ENCODE measurements at places on chromosomes 11 and 22. TPM values are rescaled to one million over a fixed set of nuclear protein-coding genes. Genes with fewer than 3 reads are reported as not detected.

GRCh38 chr11:123174196-123175183, 20.6 kb downstream of the CLMP start:
- DNase-seq: no peak

- no peak for DNase-seq
Observed at GRCh38 chr11:116231543-116231942, 541.2 kb downstream of the BUD13 start.

GRCh38 chr22:44914026-44914721, 95.6 kb downstream of the PHF21B start:
- no peak for DNase-seq

DNA sequence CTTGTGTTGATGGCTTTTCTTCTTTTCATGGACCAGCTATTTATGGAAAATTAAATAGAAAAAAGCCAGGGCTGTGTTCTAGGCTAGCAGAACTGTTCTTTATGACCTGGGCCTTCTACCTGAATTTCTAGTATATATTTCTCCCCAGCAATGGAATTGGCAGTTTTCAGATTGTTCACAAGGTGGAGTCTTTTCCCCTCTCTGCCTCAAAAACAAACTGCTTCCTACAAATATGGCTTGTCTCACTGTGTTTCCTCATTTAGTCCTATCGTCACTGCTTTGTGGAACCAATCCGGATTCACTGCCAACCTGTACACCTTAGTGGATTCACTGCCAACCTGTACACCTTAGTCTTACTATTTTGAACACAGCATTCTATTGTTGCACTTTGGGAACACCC, 5.0 kb upstream of the APOL5 start:
- no peak for DNase-seq

DNA sequence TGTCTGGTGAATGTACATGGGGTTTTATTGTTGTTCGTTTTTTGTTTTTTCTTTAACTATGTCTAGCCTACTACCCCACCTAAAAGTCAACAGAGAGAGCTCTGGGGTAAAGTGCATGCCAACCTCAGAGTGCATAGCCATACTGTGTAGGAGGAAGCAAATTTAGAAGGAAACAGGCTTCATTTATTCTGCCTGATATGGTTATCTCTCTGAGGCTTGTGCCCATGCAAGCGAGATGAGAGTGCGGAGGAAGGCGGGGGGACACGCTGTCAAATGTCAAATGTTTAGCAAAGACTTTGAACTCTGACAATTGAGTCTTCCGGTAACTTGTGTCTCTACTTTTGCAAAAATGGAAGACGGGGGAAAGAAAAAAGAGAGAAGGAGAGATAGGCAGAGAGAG, 295.5 kb downstream of the ETS1 start:
- DNase-seq: peak; percentile 6

GRCh38 chr22:42414565-42415303, 17.5 kb downstream of the NFAM1 start:
- no peak for DNase-seq

GRCh38 chr11:18312012-18312411, 9.9 kb downstream of the HPS5 start:
- DNase-seq: no peak

DNA sequence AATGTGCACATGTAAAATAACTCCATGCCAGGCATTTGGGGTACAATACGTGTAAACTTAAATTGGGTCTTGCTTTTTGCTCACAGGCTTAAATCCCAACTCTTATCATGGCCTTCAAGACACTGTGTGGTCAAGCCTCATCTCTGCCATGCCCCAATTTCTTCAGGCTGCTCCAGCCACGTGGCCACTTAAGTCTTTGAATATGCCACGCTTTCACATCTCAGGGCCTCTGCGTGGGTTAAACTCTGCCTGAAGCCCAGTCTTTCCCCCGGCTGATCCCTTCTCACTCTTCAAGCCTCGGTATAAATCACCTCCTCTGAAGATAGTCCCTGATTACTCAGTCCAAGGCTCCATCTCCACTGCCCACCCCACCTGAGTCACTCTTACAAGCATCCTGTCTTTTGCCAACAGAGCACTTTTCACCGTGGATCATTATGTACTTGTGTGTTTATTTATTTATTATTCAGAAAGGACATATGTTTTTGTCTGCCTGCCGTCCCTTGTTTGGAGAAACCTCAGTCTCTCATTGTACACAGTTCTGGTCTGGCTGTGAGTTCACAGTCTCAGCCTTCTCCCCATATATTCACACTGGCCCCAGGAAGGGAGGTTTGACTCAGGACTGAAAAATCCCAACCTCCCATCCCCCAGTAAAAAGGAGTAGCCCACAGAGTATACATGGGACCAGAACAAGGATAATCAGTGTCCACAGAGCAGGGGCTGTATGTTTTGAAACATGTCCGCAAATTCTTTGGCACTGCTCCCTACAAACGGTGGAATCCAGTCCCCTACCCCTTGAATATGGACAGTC, 344.7 kb downstream of the MN1 start:
- DNase-seq: no peak

- DNase-seq: no peak
Observed at GRCh38 chr22:41745968-41746367, 46.7 kb downstream of the MEI1 start.

DNA sequence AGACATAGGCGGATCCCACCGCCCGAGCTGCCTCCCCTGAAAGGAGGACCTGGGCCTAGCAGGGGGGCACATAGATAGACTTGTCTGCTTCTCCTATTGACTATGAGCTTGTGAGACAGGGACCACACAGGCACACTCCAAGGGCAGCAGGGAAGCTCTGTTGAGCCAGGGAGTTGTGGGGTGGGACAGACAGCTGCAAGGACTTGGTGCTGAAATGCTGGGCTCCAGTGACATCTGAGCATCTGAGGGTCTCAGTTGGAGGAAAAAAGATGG, 53.4 kb upstream of the ANO1 start:
- no peak for DNase-seq

The IFITM1 gene
- total RNA-seq: 45.6 TPM

The APOC3 gene
- not detected for total RNA-seq

The RFPL2 gene
- 0.52 TPM for total RNA-seq

The TSSK2 gene
- total RNA-seq: not detected
